ENCODE measurements at places on chromosomes 1 and 21.

DNA sequence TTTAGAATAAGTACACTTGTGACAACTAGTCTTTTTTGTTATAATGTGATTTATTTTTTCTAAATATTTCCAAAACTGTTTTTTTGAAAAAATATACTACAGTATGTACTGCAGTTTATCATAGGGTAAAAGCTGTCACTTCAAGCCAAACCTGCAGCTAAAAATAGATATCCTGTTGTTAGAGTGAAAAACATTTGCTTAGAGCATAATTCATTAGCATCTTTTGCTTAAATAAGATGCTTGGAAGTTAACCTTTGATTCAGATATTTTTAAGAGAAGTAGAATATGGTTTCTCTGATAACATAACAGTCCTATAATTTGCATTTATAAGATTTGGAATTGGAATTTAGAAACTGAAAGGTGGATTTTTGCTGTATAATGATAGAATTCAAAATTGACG, 21.5 kb downstream of the PRKACB start:
- no peak for DNase-seq

GRCh38 chr1:200776949-200777348, 38.3 kb downstream of the CAMSAP2 start:
- no peak for DNase-seq

GRCh38 chr1:109639841-109640184, 16.1 kb upstream of the GSTM4 start:
- no peak for DNase-seq

GRCh38 chr1:3727042-3727824, 25.0 kb upstream of the CCDC27 start:
- DNase-seq: no peak

DNA sequence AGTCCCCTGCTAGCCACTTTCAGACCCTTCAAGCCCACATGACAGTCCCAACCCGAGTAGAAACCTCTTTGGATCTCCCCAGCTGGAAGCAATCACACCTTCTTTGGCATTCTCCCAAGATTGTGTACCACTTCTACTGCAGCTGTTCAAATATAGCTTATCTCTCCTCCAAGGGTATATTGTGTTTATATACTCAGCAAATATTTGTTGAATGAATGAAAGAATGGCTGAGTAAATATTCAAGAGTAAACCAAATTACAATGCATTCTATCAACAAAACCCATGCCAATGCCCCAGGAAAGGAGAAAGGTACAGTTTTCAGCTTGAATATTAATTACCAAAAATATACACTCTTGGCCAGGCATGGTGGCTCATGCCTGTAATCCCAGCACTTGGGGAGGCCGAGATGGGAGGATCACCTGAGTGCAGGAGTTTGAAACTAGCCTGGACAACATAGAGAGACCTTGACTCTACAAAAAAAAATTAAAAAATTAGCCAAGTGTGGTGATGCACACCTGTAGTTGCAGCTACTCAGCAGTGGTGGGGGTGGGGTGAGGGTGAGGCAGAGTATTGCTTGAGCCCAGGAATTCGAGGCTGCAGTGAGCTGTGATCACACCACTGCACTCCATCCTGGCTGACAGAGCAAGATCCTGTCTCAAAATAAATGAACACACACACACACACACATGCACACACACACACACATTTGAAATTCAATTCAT, 68.5 kb downstream of the NIBAN1 start:
- DNase-seq: no peak

- no peak for DNase-seq
Observed at GRCh38 chr1:158248771-158249170, 5.5 kb upstream of the CD1A start.

- no peak for DNase-seq
Observed at GRCh38 chr21:35796844-35797243, 263.5 kb downstream of the SETD4 start.

- peak; percentile 82 for DNase-seq
Observed at GRCh38 chr1:27872059-27872801, at the start of gene THEMIS2. THEMIS2 (plus strand) TSS chr1:27872544; CDS start chr1:27872572, 28 bp downstream.

GRCh38 chr1:80531182-80531581, 1269.6 kb upstream of the ADGRL2 start:
- no peak for DNase-seq

DNA sequence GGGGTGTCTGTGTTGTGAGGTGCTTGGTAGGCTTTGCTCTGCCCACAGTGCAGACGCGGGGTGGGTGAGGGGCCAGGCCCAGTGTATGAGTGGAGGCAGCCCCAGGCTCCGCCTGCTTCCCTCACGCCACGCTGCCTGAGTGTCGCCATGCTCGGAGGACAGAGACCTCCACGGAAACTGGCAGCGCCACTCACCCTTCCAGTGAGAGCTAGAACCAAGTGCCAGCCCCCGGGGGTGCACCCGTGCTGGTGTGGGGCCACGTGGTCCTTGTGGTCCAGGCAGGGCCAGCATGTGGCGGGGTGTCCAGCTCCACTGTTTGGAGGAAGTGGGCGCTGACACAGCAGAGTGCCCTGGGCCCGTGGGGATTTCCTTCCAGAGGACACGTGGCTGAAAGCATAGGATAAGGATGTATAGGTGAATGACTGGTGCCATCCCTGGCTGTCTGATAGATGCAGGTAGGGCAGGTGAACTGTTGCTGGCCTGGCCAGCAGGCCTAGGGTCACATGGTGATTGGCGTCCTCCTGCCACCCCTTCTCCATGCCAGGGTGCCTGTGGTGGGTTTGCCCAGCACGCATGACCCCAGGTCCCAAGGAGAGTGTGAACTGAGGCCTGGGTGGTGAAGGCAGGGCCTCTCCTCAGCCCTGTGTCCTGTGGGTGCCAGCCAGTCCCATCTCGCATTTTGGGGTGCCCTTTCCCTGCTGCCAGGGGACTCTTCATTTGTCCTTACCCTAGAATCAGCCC, 3.8 kb downstream of the LRRC3 start:
- DNase-seq: no peak

DNA sequence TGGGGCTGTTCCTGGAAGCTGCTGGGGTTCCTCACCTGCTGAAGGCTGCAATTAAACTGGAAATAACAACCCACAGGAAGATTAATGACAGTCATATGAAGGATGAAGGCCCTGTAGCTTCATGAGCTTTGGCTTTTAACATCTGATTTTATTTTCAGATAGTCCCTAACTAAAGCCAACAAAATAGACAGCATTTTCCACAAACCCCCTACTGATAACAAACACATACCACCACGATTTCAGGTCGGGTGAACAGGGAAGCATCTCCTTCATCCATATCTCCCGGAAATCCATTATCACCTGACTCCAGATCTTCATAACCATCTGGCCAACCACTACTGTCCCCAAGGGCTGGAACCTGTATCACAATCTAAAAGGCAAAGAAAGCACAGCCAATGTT, 169.6 kb downstream of the TGFBR3 start:
- no peak for DNase-seq

DNA sequence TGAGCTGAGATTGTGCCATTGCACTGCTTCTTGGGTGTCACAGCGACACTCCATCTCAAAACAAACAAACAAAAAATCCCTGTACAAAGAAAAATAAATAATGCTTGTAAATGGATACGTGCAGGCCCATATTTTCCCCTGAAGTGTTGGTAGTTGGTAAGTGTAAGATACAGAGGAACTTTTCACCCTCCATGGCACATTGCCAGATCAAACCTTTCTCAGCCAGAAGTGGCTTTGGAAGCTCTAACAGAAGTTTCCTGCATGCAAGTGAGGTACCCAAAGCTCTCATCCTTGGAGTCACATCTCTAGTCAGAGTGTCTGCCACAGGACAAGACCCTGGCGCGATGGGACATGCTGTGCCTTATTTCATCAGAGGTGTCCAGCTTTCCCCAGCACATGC, 7.3 kb downstream of the NDUFV3 start:
- no peak for DNase-seq

DNA sequence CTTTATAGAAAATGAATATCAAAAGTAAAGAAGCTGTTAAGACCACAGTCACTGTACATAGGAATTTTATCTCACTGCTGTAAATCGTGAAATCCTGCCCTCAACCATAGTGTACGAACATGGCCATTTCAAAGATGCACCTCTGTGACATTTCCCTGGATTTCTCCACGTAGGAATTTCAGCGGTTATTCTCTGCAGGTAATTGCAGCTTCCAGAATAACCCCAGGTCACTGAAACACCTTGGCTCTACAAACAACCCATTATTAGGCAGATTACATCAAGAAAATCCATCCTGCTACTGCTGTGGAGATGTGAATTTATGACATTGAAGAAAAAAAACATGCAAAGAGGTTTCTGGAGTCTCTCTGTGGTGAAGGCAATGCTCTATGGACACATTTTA, 196.2 kb upstream of the USP25 start:
- DNase-seq: no peak

Measured in CD4-positive, alpha-beta T cell treated with Interleukin-4 for 1 hour (primary cell).